OCI-M1 (cell line): ENCODE measurements at places on chromosomes 1 and 21.

DNA sequence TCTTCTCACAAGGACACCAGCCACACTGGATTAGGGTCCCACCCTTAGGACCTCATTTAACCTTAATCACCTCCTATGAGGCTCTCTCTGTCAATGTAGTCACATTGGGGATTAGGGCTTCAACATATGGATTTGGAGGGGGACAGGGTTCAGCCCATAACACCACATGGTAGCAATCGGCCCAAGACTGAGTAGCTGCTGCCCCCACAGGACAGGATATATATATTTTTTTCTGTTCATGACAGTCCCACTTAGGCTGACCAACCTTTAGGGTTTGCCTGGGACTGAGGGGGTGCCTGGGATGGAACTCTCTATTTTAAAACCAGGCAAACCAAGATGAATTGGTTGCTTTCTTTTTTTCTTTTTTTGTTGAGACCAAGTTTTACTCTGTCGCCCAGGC is 8.2 kb upstream of the ACTL8 start:
- no peak for DNase-seq

DNA sequence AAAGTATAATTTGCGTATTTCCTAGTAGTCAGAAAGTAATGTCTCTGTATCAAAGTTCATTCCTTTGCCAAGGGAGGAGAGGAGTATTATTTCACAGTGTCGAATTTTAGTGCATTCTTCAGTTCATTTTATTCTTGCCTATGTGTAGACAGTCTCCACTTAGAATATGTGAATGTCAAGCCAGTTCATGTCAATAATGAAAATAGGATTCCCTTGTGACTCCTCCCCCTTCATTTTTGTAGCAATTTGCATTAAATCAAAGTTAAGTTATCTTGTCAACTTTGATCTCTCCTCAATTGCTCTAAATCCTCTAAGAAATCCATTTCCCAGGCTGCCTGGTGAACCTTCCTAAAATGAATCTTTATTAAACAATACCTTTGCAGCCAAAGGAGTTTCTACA is 179.1 kb downstream of the SLC44A5 start:
- DNase-seq: no peak

- DNase-seq: no peak
These were observed 140.2 kb upstream of the DNAH14 start for GRCh38 chr1:224789311-224789710.

DNA sequence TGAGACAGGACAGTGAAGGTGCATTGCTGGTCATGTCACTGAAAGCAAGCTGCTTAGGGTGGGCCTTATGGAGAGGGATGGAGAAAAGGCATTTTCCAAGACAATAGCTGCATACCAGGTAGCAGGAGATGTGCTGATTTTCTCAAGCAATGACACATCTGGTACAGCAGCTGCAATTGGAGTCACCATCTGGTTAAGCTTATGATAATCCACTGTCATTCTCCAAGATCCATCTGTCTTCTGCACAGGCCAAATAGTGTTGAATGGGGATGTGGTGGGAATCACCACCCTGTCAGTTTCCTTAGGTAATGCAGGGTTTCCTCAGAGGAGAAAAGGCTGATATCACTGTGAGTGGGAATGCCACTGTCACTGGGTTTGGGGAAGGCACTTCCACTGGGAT is 54.6 kb downstream of the ADSS2 start:
- no peak for DNase-seq

DNA sequence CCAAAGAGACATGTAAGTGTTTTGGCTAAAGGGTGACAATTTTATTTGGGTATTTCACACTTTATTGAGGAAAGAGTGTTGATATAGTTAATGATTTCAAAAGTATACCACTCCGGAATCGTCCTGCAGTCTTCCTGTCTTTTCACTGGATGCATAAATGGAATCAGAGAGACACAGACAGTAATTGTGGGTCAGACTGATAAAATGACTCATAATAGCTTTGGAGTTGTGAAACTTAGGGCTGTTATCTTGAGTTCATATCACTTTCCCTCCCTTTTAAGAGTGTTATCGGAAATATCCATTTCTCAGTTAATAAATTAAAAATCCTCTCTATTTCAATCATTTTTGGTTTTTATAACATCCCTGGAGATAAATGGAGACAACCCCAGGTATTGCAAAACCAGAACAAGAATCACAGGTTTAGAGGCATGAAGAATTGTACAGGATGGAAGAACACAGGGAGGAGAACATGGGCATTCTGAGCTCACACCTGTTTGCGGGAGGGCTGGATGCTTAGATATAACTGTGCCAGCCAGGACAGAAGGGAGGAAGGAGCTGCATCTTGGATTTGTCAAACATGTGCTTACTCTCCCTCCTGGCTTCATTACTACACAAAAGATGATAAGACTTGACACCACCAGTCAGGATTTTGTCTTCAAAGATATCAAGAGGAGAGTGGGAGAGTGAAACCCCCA is 185.4 kb downstream of the LMO4 start:
- no peak for DNase-seq
